CD4-positive, alpha-beta T cell treated with Interleukin-15 for 4 hours (primary cell): ENCODE measurements at places on chromosomes 5 and 9.
A peak's percentile ranks its signal among the peaks of the same experiment; 100 is the strongest.

DNA sequence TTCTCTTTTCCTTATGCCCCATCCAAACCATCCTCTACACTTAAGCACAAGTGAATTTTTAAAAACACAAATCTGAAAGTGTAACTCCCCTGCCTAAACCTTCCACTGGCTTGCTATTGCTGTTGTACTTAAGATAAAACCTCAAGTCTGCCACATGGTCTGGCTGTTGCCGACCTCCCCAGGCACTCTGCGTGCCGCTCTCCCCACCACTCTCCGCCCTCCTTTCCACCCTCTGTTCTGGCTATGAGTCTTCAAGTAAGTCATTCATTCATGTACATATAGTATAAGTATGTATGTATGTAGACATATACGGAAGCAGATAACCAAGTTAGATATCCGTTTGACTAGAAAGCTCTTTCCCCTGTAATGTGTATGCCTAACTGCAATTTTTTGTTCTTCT is 94.7 kb upstream of the ANKRD55 start:
- DNase-seq, result peak; percentile 49

DNA sequence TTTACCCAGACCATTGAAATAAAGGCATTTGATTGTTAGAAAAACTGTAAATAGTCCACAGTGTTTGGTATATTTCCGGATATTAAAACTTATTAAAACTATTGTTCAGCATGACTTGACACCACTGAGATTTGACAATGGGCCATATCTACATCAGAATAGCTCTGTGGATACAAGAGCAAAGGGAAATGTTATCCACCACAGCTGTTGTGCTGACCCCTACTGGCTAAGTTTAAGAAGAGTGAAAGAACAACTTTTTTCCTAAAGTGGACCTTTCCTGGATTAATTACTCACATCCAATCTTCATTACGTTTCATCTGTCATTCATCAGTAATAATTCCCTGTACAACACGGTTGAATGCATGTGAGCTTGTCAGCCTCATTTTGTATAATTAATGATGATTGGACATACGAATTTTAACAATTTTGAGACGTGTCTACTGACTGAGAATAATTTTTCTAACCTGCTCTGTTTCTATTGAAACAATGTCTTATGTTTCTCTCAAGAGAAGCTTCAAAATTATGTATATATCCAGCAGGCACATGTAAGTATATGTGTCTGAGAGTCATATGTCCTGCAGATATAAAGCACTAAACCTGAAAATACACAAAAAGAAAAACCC is 1952.6 kb downstream of the MAT2B start:
- DNase-seq, result no peak

- no peak for DNase-seq
Observed at GRCh38 chr5:143737062-143737461, 74.9 kb upstream of the HMHB1 start.

- DNase-seq, result no peak
Observed at GRCh38 chr9:103988821-103989220, 105.3 kb upstream of the SMC2 start.

DNA sequence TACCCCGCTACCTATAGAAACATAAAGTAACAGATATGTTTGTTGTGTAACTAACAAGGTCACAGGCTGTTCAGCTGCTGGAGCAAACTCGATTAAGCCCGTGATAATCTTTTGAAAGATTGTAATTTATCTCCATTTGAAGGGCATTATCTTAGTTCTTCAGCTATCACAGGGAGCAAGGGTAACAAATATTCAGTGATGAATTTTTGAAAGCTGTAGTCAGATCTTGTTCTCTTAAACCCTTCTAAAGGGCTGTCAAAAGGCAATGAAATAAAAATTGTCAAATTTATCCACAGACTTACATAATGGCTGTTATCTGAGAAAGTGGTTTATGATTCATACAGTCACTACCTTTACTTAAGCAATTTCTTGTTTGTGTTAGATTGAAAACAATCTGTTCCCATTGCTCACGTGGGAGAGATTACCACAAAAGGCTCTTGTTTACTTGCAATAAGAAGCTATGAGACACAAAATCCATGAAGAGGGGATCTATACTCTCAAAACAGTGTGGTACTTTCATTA is 78.3 kb upstream of the ZNF608 start:
- DNase-seq, result no peak

- DNase-seq, result no peak
Observed at GRCh38 chr5:114325541-114325940, 36.3 kb upstream of the KCNN2 start.

DNA sequence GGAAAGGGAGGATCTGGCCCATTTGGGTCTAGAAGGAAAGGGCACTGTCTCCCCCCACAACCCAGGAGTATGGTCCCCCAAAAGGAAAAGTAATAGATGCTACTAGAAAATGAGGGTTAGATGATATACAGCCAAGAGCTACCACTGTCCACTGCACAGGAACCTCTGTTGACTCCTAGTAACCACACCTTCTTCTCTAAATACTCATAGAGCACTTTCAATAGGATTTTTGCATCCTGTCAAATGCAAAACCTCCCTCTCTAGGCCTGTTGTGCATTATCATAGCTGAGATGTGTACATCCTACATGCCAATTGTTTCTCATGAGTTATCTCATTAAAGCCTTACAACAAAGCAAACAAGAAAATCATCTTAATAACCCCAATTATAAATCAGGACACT is 66.8 kb downstream of the THBS4 start:
- DNase-seq, result no peak

- DNase-seq, result no peak
Observed at GRCh38 chr9:16773116-16773515, 97.4 kb downstream of the BNC2 start.

DNA sequence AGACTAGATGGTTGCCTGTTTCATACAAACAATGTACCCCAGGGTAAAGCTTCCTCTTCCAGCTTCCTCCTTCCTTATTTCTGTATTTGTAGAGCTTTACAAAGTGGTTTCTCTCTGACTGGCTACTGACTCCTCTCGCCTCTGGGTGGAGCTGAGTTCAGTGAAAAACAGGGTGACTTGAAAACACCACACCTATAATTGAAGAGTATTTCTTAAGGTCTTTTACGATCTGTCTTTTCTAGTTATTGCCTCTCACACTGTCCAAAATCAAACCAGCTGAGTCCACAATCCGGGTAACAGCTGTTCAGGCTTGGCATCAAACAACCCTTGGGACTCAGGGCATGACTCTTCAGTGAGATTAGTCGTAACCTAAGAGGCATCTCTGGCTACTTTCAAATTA is 200.4 kb downstream of the ARRDC3 start:
- DNase-seq, result peak; percentile 12

DNA sequence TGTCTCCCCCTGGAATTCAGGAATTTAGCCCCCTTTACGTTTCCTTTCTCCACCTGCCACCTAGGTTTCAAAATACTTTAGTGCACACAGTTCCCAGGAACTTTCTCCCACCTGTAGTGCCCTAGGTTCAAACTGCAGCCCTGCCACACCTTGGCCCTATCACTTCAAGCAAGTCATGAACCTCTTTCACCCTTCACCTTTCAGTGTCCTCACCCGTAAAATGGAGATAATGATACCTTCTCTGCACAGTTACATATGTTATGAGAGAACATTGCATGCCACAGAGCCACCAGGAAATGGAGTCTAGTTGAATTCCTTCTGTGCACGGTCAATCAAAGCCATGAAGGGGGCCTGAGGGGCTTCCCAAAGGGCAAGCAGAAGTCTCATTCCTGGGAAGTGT is 9.8 kb upstream of the EEIG1 start:
- no peak for DNase-seq

DNA sequence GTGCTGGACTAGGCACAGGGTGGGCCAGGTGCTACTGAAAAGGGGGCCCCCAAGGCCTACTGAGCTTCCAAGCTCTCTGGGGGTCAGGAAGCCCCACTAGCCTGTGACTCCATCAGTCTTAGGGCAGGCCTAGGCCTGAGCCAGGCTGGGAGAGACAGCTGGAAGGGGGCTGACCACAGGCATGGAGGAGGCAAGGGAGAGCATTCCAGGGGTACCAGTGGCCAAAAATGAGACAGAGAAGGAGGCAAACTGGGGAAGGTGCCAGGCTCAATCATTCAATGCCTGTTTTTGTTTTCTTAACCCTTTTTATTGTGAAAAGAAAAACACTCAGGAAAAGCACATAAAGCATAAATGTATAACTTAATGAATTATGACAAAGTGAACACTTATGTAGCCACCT is 26.2 kb upstream of the TCF7 start:
- no peak for DNase-seq

DNA sequence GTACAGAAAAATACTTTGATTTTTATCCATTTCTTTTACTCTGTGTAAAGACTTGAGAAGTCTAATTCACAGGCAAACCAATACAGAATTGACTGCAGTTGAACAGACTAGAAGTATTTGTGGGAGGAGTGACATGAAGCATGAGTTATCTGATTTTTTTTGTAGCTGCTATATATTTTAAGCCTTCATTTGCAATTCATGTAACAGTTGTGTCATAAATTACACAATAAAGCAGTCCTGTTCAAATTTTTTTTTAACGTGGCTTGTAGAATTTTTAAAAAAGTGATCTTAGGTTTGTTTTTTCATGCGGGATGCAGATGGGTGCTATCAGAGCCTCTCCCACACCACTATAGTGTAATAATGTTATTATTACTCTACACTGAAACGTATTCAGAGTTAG is 2.9 kb upstream of the MAML1 start:
- DNase-seq, result no peak

DNA sequence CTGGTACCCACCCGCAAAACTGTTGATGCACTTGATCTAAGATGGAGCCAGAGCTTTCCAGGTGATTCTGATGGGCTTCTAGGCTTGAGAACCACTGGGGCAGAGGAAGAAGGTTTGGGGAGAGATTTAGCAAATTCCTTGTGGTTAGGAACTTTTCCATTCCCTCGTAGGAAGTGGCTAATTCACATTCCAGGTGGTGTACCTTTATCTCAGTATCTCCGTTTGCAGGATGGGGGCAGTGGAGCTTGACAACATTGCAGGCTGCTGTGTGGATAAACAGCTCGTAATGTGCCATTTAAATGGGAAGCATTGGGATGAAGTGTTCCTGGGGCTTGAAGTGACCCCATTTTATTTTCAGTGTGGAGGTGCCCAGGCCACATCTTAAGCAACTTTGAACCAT is 172.9 kb upstream of the IL12B start:
- no peak for DNase-seq

- DNase-seq, result no peak
Observed at GRCh38 chr9:98834386-98834785, 26.9 kb downstream of the GALNT12 start.

- DNase-seq, result no peak
Observed at GRCh38 chr9:30329431-30329830, 2055.0 kb upstream of the ACO1 start.

GRCh38 chr5:142842994-142843905 is 73.1 kb downstream of the ARHGAP26 start:
- DNase-seq, result no peak
